ENCODE measurements at places on chromosomes 11 and 22. TPM values are rescaled to one million over a fixed set of nuclear protein-coding genes. Genes with fewer than 3 reads are reported as not detected.

Gene TEX54
- polyA plus RNA-seq: 0.33 TPM

Gene HSPA8
- polyA plus RNA-seq: 1,647 TPM

Gene LMO2
- 34.9 TPM for polyA plus RNA-seq

Gene MIOX
- polyA plus RNA-seq: 3.2 TPM

Gene MAML2
- 30.0 TPM for polyA plus RNA-seq

Gene C11orf97
- 0.29 TPM for polyA plus RNA-seq

Gene PSMC3
- 176 TPM for polyA plus RNA-seq

Gene RTCB
- polyA plus RNA-seq: 115 TPM

Gene PTGDR2
- polyA plus RNA-seq: 0.24 TPM

Gene SPTBN2
- polyA plus RNA-seq: 51.2 TPM

Gene NRXN2
- 12.1 TPM for polyA plus RNA-seq

Gene AGBL2
- polyA plus RNA-seq: 7.1 TPM

Gene CDON
- 24.2 TPM for polyA plus RNA-seq

Gene PIWIL4
- 4.0 TPM for polyA plus RNA-seq

Gene PRR33
- polyA plus RNA-seq: 0.07 TPM

Gene SORL1
- 36.9 TPM for polyA plus RNA-seq

Gene CHST1
- polyA plus RNA-seq: 7.2 TPM

Gene KCNJ5
- polyA plus RNA-seq: 5.3 TPM

- no peak for DNase-seq
Observed at GRCh38 chr11:99333621-99334020, 312.9 kb downstream of the CNTN5 start.

- DNase-seq: no peak
Observed at GRCh38 chr11:111851636-111852035, 19.7 kb downstream of the ALG9 start.

DNA sequence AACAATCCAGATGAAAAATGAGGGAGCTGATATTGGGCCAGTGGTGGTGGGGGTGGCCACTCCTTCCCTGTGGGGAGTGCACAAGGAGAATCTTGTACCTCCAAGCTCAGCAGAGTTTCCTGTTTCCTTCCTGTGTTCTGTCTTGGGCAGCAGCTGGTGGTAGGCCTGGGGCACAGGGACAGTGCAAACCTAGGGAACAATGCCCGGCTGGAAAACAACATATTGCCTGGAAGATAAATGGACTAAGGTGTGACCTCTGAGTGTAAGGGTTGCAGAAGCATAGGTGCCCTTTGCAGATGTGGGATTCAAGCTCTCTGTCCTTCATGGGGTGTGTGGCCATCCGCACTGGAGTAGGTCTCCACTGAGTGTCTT lies 5.8 kb upstream of the JAM3 start:
- no peak for DNase-seq

DNA sequence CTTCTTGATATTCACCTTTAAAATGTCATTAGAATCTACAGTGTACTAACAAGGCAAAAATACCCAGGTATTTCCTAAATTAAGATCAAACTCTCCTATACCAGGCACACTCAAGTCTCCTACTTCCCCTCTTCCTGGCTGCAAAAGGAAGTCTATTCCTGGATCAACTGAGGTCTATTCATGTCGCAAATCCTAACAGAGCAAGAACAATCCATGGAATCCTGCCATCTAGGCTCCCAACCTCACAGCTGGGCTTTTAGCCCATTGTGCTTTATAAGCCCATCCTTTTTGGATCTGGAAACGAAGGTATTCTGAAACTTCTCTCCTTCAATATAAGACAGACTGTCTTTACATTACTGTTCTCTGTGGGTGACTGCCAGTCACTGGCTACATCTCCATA lies 161.8 kb downstream of the SOX6 start:
- no peak for DNase-seq

- DNase-seq: no peak
Observed at GRCh38 chr11:100269516-100269915, 417.6 kb upstream of the ARHGAP42 start.

DNA sequence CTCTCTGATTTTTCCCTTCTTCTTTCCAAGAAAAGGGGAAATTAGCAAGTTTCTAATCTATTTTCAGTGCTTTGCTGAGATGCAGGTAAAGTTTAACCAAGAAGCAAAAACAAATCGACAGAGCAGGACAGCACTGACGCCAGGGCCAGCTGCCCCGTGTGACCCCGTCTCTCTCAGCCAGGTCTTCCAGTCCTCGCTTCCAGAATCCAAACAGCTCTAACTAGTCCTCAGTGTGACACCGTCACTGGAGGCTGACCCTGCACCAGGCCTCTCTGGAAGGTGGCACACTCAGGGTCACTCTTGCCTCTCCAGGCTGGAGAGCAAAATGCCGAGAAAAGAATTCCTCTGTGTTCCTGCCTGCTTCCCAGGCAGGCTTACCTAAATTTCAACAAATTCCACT lies 44.8 kb downstream of the SHANK2 start:
- DNase-seq: no peak

DNA sequence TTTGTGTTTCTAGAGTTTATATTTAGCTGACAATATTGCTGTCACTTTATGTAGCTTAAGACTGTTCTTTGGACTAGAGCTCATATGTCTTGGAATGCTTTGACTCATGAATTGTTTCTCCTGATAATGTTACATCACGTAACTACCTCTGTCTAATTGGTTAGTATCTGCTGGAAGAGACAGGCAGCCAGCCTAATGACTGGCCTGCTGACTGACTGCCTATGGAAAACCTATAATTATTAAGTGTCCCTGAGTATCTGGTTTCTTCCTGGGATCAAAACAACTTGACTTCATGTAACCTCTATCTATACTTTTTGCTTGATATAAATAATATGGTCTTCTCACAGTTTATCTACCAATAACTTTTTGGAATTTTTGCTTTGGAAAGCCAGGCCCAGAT lies 9.4 kb downstream of the SOX6 start:
- DNase-seq: no peak

DNA sequence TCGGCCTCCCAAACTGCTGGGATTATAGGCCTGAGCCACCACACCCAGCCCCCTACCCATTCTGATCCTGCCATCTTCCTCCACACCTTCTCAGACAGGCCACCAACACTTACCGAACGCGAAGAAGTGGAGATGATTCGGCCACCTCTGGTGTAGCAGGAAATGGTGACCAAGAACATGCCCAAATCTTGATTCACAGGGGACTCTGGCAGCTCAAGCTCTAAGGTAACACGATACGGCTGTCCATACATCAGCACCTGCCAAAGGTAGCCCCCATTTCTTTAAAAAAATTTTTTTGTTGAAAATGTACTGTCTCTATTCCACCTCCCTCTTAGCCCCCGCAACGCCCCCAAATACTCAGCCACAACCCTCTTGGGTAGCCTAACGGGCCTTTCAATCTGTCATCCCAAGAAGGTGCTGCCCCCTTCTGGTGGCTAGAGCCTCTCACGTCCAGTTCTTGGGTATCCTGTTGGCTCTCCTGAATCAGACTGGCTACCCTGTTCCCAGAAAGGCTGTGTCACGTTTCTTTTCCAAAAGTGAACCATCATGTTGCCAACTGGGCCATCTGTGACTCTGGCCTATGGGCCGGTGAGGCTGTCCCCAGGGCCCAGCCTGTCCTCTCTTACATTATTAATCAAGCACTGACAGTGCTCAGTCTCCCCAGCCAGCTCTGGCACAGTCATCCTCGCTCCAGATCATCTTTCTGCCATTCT lies 5.3 kb upstream of the LRRN4CL start:
- no peak for DNase-seq

- no peak for DNase-seq
Observed at GRCh38 chr22:16954060-16954403, 54.0 kb downstream of the GAB4 start.

DNA sequence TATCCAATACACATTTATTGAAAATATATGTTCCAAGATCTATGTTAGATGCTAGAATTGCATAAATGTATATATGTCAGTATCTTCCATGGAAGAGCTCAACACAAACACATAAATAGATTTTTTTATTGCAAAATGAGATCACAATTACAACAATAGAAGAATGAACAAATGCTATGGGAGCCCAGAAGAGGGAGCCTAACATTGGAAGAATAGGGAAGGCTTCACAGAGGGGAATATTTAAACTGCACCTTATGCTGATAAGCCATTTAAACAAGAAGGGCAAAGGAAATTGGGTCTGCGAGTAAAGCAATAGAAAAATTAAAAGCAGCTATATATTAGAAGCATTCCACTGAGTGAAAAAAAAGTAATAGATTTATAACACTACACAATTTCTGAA lies 96.1 kb upstream of the LRRC55 start:
- no peak for DNase-seq

- peak; percentile 74 for DNase-seq
Observed at GRCh38 chr11:100876815-100877520, 189.9 kb downstream of the ARHGAP42 start.

- DNase-seq: no peak
Observed at GRCh38 chr22:29309332-29310064, 3.0 kb downstream of the GAS2L1 start.

GRCh38 chr11:12835286-12835685 lies 161.1 kb downstream of the TEAD1 start:
- no peak for DNase-seq

DNA sequence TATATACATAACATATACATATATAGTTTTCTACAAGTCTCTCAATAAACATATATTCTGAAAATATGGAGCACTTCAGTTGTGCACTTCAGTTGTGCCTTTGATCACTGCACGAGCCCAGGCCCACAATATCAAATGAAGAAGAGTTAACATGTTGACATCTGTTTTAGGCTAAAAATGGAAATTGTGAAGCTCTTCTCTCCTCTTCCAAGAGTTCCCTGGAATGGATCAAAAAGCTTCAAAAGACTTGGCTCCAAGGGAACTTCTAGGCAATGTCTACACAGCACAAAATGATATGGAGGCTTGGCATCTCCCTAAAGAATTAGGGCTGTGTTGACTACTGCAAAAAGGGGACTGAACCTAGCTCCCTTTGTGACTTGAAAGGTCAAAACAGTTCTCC lies 36.9 kb downstream of the MAML2 start:
- no peak for DNase-seq

DNA sequence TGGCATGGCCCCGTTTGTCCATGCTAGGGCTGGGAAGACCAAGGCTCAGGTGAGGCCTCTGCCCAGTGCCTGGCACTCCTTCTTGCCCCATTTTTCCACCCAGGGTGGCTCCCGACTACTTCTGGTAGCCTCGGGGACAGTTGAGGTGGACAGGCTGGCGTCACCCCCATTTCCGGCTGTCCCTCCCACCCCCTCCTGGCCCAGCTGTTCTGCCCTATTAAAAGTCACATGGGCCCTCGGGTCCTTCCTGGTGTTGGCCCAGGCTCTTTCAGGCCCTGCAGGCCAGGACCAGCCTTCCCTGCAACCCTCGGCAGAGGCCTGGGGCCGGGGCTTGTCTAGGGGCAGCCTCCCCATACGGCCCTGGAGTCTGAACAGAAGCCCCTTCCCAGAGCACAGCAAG lies 9.5 kb downstream of the CD81 start:
- no peak for DNase-seq

GRCh38 chr11:24091594-24091993 lies 405.3 kb upstream of the LUZP2 start:
- DNase-seq: no peak

- no peak for DNase-seq
Observed at GRCh38 chr11:44416776-44417175, 106.8 kb upstream of the ALX4 start.

DNA sequence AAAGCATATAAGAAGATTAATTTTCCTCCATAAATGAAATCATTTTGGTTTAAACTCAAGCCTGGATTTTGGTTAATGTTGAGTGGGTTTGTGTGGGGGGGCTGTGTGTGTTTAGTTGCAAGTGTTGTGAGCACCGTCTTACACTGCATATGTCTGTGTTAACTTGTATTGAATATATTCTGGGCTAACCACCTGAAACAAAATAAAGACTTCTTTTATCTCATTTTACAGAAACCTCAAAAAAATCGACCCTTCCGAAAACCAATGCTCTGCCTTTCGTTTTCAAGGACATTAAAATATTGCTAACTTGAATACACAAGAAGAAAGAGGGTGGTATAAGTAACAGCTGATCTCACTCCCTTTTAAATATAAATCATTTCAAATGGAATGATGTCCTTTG lies 192.2 kb upstream of the BLID start:
- no peak for DNase-seq

DNA sequence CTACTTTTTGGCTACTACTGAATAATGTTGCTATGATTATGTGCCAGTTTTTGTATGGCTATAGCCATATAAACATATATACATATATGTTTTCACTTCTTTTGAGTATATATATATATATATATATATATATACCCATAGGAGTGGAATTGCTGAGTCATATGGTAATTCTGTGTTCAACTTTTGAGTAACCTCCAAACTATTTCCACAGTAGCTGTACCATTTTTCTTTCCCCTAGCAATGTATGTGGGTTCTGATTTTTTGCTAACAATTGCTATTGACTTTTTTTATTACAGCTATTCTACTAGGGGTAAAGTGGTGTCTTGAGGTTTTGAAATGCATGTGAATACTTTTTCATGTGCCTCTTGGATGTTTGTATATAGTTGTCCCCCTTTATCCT lies 30.4 kb downstream of the CBL start:
- DNase-seq: no peak

DNA sequence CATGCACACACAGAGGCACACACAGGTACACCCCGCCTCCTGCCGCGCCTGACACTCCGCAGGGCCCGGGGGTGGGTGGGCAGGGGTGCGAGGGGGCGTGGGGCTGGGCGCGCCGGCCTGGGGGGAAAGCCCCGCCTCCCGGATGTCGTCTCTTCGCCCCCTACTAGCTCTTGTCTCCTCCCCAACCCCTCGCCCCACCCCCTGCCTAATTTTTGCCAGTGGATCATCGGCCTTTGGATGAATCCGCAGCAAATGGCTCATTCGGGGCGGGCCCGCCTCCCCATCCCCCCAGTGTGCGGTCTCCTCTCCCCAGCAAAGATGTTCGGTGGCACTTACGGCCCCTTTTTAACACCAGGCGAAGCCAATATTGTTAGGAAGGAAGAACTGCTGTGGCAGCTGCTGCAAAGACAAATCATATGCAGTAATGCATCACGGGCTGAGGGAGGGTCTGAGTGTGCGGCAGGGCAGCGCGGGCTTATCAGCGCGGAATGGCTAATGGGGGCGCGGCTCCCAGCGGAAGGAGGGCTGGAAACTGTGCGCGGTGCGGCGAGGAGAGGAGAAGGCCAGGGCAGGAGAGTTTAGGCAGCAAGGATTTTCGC lies 13.4 kb upstream of the NECTIN1 start:
- DNase-seq: no peak

- DNase-seq: no peak
Observed at GRCh38 chr11:105155679-105156078, 16.1 kb upstream of the CARD18 start.

DNA sequence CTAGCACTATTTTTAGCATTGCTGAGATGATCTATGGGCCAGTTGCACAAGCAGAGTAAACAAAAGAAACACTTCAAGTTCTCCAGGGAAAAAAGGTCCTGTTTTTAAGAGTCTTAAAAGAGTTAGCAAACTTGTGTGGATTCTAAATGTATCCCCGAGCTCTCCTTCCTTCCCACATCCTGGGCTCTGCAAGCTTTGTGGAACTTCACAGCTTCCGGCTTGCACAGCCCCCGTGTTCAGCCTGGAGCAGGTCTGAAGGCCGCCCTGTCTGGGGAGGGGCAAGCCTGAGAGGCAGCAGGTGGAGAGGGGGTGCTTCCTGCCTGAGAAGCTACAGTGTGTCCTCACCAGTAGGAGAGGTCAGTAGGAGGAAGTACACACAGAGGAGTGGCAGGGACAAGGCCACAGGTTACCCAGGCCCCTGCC lies 35.1 kb upstream of the SUSD2 start:
- no peak for DNase-seq

GRCh38 chr22:35894464-35894878 lies 134.2 kb downstream of the RBFOX2 start:
- DNase-seq: no peak

Data from right renal cortex interstitium (tissue), 3 donors.